Iris pigment epithelial cell (primary cell): ENCODE measurements at places on chromosomes 6 and 20.

- DNase-seq, result no peak
These were observed 57.6 kb upstream of the FRMD1 start for GRCh38 chr6:168136622-168137021.

GRCh38 chr6:134146268-134147033, 94.0 kb upstream of the SLC2A12 start:
- DNase-seq, result no peak

DNA sequence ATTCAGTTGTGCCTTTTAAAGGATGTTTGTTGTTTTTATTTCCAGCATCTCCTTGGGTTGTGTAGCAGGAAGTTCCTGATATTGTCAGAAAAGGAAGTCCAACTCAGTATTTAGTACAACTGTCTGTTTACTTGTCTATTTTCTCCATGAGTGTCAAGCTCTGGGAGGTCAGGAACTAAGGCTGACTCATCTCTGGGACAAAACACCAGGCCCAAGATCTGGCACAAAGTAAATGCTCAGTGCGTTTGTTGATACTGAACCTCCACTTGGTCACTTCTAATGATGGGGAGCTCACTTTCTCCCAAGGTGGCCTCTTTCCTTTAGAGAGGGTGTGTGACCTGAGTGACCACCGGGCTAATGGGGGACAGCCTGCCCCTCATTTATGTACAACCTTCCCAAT, 12.6 kb upstream of the PIGU start:
- peak; percentile 61 for DNase-seq

GRCh38 chr6:21722510-21722909, 129.0 kb downstream of the SOX4 start:
- DNase-seq, result no peak

DNA sequence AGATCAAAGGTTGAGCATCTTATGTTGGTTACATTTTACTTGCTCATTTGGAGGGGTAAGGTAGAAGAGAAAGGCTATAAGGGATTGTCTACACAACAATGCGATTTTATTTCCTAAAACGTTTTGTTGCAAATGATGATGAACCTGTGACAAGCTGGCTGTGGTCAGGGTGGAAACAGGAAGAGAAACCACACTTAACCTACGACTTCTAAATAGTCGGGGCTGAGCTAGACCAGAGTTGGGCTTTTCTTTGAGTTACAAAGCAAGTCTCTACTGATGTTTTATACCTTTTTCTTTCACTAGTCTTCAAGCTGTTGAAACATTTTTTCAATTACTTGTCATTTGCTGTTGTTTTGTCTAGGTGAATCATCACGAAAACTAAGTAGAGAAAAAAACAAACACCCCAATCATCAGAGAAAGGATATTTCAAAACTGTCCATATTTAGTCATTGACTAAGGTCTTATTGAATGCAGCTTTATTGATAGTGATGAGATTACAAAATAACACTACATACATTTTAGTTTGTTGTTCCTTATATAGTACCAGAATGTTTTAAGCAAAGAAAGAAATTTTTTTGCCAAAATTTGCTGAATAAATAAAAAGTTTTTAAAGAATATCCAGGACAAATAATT, 18.0 kb downstream of the KLHL31 start:
- no peak for DNase-seq

DNA sequence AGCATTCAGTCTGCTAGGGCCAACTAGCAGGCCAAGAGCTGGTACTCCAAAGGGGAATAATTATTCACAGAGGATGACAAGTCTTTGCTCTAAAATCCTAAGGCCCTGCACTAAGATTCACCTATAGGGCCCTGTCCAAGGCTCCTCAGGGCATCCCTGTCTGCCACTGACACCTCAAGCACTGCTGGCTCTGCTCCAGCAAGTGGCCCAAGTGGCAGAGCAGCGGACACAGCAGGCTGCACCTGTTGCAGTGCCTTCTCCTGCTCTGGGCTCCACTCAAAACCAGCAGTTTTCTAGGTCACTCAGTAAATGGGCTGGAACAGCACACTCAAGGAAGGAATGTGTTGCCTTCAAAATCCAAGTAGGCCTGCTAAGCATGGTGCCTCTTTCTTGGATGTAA, 36.4 kb upstream of the SMOC2 start:
- no peak for DNase-seq

GRCh38 chr6:102986086-102986485, 1592.6 kb downstream of the GRIK2 start:
- DNase-seq, result no peak

GRCh38 chr6:42694586-42694985, 27.8 kb downstream of the PRPH2 start:
- DNase-seq, result peak; percentile 72

GRCh38 chr6:43801495-43802181, 31.6 kb downstream of the VEGFA start:
- no peak for DNase-seq

DNA sequence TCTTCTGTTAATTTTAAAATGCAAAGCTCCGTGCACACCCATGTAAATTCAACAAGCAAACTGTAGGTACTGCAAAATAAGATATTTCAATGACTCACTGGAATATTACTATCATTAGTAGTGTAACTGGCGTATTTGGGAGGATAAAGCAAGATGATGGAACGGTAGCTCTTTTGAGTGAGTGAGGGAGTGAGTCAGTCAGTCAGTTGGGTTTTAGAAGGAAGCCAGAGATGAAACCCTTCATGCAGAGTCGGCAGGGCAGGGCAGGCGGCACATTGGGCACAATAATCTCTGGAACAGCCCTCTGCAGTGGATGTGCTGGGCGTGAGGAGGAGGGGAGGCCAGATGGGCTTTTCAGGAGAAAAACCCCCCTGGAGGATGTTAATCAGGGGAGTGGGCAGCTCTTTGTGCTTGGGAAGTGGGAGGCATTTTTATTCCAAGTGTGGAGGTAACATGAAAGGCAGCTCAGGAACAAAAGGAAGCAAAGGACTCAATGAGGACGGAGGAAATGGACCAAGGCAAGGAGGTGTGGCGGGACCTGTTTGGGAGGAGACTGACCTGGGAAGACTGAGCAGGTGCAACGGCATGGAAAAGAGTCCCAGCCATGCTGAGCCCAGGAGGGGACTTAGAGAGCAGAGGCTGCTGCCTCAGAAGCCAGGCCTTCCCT, 171.2 kb downstream of the ZDHHC14 start:
- no peak for DNase-seq

DNA sequence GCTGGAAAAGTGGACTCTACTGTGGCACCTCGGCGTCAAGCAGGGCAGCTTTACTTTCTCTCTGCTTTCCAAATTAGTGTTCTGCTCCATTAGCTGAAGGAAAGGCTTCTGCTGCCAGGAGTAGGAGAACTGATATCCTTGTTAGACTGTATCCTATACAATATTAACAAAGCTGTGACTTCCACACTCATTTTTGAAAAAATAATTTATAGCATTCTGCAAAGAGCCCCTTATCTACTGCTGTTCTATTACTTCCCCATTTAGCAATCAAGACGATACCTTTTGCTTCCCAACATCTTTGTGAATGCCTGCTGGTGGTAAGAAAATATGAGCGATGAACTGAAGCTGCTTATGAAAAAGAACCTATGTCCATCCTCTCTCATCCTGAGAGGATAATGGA, 151.1 kb downstream of the UBE3D start:
- DNase-seq, result no peak

- no peak for DNase-seq
These were observed 152.2 kb downstream of the BACH2 start for GRCh38 chr6:90144396-90144795.
